Tibial nerve (tissue), 4 donors: ENCODE measurements at places on chromosomes 2 and 18. TPM values are rescaled to one million over a fixed set of nuclear protein-coding genes. Genes with fewer than 3 reads are reported as not detected.

The HOXD12 gene
- not detected for total RNA-seq

The GKN2 gene
- total RNA-seq: not detected

The POTEE gene
- not detected for total RNA-seq

The TACR1 gene
- 3.3 TPM for total RNA-seq

The COLEC11 gene
- not detected for total RNA-seq

The NTSR2 gene
- total RNA-seq: 4.2 TPM

The ANKRD53 gene
- 1.4 TPM for total RNA-seq

The ATP6V1B1 gene
- 2.5 TPM for total RNA-seq

The ARHGAP15 gene
- total RNA-seq: 22.6 TPM

GRCh38 chr2:28293416-28293815 lies 99.2 kb upstream of the FOSL2 start:
- no peaks in the 10 kb centered on the region for H3K27me3 ChIP-seq
- H3K4me3 ChIP-seq: no peak overlapping the region
- no peak for DNase-seq
- H3K27ac ChIP-seq: no peak overlapping the region
- H3K4me1 ChIP-seq: no peaks in the 10 kb centered on the region
- no peaks in the 10 kb centered on the region for H3K36me3 ChIP-seq

- no peak overlapping the region for H3K27ac ChIP-seq
- DNase-seq: no peak
- H3K4me1 ChIP-seq: no peaks in the 10 kb centered on the region
- H3K27me3 ChIP-seq: no peaks in the 10 kb centered on the region
- H3K4me3 ChIP-seq: no peak overlapping the region
Measured at GRCh38 chr2:220178991-220179695, 551.7 kb downstream of the SLC4A3 start.

DNA sequence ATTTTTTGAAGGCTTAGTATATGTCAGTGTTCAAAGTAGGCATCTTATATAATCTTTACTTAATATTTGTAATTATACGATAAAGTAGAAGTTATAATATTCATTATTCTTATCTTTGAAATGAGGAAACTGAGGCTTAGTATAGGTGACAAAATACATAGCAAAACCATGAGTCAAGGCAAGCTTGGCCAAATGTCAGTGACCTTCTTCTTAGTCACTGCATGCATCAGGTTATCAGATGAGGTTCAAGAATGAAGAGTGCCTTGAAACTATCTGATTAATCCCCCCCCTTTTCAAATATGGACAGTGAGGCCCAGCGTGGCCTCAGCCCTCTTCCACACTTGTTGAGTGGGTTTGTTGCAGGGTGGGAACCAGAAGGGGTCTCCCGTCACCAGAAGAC lies 59.3 kb downstream of the PMAIP1 start:
- no peaks in the 10 kb centered on the region for H3K4me1 ChIP-seq
- H3K36me3 ChIP-seq: no peaks in the 10 kb centered on the region
- no peak for DNase-seq
- H3K27ac ChIP-seq: no peak overlapping the region
- H3K4me3 ChIP-seq: no peak overlapping the region

DNA sequence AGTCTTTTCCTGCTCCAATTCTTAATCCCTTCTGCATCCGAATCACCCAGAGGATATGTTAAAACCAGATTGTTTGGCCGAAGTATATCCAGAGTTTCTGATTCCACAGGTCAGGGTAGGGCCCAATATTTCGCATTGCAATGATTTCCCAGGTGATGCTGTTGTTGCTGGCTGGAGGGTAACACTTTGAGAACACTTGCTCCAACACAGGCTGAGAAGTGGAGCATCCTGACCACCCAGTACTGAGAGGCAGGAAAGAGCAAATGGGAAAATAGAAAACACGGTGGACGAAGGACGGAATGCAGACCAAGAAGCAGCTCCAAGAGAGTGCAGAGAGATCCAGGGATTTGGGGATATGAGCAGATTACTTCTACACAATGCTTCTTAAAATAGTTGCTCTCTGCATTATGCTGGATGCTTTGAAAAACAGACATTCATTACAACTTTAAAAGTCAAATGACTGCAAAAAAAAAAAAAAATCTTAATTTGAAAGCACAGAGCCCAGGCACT lies 362.2 kb upstream of the SLC14A2 start:
- H3K4me1 ChIP-seq: peaks cover 33% of the 10 kb centered on the region
- H3K27me3 ChIP-seq: no peaks in the 10 kb centered on the region
- no peak overlapping the region for H3K4me3 ChIP-seq
- DNase-seq: no peak
- no peaks in the 10 kb centered on the region for H3K36me3 ChIP-seq

GRCh38 chr18:58241877-58242276 lies 197.9 kb downstream of the NEDD4L start:
- no peaks in the 10 kb centered on the region for H3K27me3 ChIP-seq
- H3K27ac ChIP-seq: no peak overlapping the region
- no peak for DNase-seq
- no peaks in the 10 kb centered on the region for H3K36me3 ChIP-seq
- H3K4me3 ChIP-seq: no peak overlapping the region
- no peaks in the 10 kb centered on the region for H3K4me1 ChIP-seq

DNA sequence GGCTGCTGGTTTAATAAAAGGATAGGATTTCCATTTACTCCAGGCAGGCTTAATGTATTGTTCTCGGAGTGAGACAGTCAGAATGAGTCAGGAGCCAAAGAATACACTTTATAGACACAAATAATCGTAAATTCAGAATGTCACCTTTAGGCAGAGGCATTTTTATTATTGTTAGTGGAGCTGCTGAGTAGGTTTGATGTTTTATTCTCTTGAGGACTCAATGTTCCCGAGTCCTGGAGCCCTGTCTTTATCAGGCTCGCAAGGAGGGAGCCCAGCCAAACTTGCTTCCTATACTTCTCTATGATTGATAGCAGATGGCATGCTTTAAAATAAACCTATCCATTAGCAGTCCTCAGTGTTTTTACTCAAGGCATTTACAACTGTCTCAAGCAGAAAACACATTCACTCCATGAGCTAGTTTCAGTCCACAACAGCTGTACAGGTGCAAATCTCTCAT lies 492.3 kb upstream of the ZEB2 start:
- no peak overlapping the region for H3K27ac ChIP-seq
- no peaks in the 10 kb centered on the region for H3K27me3 ChIP-seq
- no peak for DNase-seq
- H3K4me1 ChIP-seq: peaks cover 6% of the 10 kb centered on the region
- no peak overlapping the region for H3K4me3 ChIP-seq
- H3K36me3 ChIP-seq: no peaks in the 10 kb centered on the region

- H3K4me1 ChIP-seq: no peaks in the 10 kb centered on the region
- no peak overlapping the region for H3K4me3 ChIP-seq
- no peaks in the 10 kb centered on the region for H3K27me3 ChIP-seq
- peaks cover 66% of the 10 kb centered on the region for H3K36me3 ChIP-seq
Measured at GRCh38 chr2:36523153-36523552, 74.8 kb downstream of the FEZ2 start.

- H3K27me3 ChIP-seq: no peaks in the 10 kb centered on the region
- no peak overlapping the region for H3K4me3 ChIP-seq
- no peaks in the 10 kb centered on the region for H3K4me1 ChIP-seq
- H3K36me3 ChIP-seq: peaks cover 4% of the 10 kb centered on the region
- H3K27ac ChIP-seq: no peak overlapping the region
- no peak for DNase-seq
Measured at GRCh38 chr2:64533882-64534281, 9.8 kb downstream of the AFTPH start.

GRCh38 chr2:137298377-137298776 lies 533.0 kb downstream of the THSD7B start:
- no peak overlapping the region for H3K4me3 ChIP-seq
- no peaks in the 10 kb centered on the region for H3K36me3 ChIP-seq
- no peak overlapping the region for H3K27ac ChIP-seq

DNA sequence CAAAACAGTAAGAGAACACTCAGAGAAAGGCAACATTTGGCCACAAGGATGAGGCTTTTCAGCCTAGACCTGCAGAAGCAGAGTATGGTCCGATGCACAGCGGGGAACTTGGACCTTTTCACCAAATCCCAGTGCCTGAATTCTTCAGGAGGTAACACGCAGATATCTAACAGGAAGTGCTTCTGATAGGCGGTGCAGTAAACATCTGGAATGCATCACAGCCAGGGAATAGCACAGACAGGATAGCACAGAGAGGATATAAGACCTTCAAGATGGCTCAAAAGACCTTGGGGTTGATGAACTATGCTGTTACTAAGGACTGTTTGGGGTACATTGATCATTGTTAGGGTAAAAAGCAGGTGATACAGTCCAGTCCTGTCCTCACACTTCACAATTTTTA lies 1.7 kb downstream of the TMEM127 start:
- H3K4me3 ChIP-seq: no peak overlapping the region
- no peak overlapping the region for H3K27ac ChIP-seq
- no peak for DNase-seq
- H3K27me3 ChIP-seq: no peaks in the 10 kb centered on the region

GRCh38 chr18:53458944-53459580 lies 765.4 kb downstream of the MBD2 start:
- DNase-seq: no peak
- H3K27me3 ChIP-seq: no peaks in the 10 kb centered on the region
- peaks cover 6% of the 10 kb centered on the region for H3K4me1 ChIP-seq
- H3K4me3 ChIP-seq: no peak overlapping the region
- no peaks in the 10 kb centered on the region for H3K36me3 ChIP-seq

DNA sequence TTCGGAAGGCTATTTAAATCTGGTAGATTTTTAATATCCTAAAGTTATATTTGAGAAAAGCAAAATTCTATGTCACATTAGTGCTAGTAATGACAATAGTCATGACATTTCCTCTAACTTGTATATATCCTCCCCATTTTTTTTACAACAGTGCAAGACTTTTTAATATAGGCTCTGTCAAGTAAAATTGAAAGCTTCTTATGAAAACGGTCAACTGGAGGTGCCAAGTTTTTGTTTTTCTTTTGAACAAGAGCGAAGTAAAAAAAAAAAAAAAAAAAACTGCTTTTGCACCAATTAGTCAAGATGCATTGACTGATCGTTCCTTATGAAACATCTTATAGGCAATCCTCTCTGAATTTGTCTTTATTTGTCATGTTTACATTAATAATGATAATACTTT lies 389.3 kb downstream of the STK39 start:
- no peak overlapping the region for H3K4me3 ChIP-seq
- no peaks in the 10 kb centered on the region for H3K27me3 ChIP-seq
- no peaks in the 10 kb centered on the region for H3K4me1 ChIP-seq
- no peak for DNase-seq

- DNase-seq: no peak
- no peak overlapping the region for H3K27ac ChIP-seq
- H3K4me3 ChIP-seq: no peak overlapping the region
Measured at GRCh38 chr2:119846021-119846420, 86.3 kb downstream of the PTPN4 start.

DNA sequence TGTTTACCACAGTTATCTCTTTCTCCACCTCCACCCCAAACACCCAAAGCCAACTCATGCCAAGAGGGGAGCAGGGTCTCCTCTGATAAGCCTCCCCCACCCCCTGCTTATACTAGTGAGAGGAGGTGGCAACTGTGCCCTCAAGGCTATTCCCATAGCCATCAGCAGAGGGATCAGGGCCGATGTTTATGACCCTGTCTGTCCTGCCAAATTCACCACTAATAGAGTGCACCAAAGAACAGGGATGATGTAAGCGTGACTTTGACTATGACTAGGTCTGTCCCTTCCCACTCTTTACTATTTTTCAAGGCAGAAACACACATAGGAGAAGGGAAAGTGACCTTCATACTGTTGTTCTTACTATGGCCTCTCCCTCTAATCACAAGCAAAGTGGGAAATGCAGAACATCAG lies 74.6 kb downstream of the CLHC1 start:
- H3K4me1 ChIP-seq: peaks cover 37% of the 10 kb centered on the region
- no peak overlapping the region for H3K4me3 ChIP-seq
- no peak overlapping the region for H3K27ac ChIP-seq

DNA sequence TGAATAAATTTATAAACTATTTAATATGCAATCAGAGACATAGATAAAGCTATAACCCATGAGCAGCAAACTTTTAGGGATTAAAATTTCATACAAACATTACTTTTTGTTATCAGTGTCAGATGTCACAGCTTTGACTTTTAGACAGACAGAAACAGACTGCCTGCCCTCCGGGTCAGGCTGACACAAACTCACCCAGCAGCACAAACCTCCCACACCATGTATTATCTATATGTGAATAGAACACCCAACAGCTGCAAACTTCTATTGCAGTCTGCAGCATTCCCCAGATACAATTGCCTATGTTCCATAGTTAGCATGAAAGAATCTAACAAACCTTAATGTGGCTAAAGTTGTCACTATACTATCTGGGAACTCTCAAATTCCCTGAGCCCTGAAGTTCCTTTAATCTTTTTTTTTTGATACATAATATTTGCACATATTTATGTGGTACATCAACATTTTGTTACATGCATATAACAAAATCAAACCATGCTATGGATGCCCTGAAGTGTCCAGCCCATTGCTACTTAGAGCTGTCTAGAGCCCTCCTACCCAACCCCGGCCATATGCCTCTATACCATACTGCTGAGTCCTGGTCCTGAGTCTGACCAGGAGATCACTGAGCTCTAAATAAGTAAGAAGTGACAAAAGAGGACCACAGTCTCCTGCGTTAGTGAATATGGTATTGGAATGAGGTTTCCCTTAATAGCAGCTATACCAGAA lies 214.4 kb downstream of the ZNF385B start:
- no peaks in the 10 kb centered on the region for H3K36me3 ChIP-seq
- no peak overlapping the region for H3K4me3 ChIP-seq
- H3K27me3 ChIP-seq: no peaks in the 10 kb centered on the region
- H3K27ac ChIP-seq: no peak overlapping the region
- no peaks in the 10 kb centered on the region for H3K4me1 ChIP-seq

DNA sequence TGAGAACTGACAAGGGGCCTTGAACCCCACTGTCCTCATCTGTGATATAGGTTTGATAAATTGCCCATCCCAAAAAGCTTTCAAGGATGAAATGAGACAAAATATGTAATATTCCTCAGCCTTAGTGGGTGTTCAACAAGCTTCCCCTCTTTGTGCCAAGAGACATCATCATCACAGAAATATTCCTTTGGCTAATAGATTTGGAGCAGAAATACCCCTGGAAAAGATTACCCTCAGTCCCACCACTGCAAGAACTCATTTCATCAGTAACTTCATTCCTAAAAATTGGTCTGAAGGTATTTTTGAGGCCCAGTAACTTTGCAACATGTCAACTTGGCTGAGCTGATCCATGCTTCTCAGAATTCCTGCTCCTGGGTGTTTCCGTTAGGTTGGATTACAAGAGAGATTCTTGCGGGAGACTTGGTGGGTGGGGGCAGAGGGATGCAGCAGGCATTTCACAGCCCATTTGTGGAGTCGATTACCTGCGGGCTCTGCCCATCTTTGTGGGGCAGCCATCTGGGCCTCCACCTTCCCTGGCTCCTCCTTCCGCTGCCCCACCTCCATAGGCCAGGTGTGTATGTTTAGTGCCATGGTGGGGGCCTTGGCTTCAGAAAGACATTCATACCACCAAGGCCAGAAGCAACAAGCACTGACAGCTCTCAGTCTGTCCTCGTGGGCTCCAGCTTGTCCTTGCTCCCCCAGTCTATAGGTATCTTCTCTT lies 263.9 kb downstream of the GLI2 start:
- H3K4me1 ChIP-seq: no peaks in the 10 kb centered on the region
- no peak overlapping the region for H3K27ac ChIP-seq
- no peak for DNase-seq
- no peaks in the 10 kb centered on the region for H3K27me3 ChIP-seq
- no peaks in the 10 kb centered on the region for H3K36me3 ChIP-seq
